ENCODE measurements at places on chromosomes 4 and X. TPM values are rescaled to one million over a fixed set of nuclear protein-coding genes. Genes with fewer than 3 reads are reported as not detected.

The GJB1 gene
- not detected for total RNA-seq

The USO1 gene
- total RNA-seq: 56.7 TPM

The HMGB3 gene
- 29.3 TPM for total RNA-seq

GRCh38 chrX:105229146-105229545 lies 8.7 kb upstream of the TEX13A start:
- DNase-seq: no peak

GRCh38 chr4:131001371-131001770 lies 1905.4 kb downstream of the C4orf33 start:
- DNase-seq: no peak

GRCh38 chr4:177159600-177159999 lies 150.1 kb upstream of the NEIL3 start:
- DNase-seq: no peak
